A673 (cell line): ENCODE measurements at places on chromosomes 4 and X. TPM values are rescaled to one million over a fixed set of nuclear protein-coding genes. Genes with fewer than 3 reads are reported as not detected.
A peak's percentile ranks its signal among the peaks of the same experiment; 100 is the strongest.

- H3K27ac ChIP-seq: no peak overlapping the region
- H3K4me3 ChIP-seq: no peak overlapping the region
Observed at GRCh38 chr4:20299515-20299914, 47.8 kb downstream of the SLIT2 start.

DNA sequence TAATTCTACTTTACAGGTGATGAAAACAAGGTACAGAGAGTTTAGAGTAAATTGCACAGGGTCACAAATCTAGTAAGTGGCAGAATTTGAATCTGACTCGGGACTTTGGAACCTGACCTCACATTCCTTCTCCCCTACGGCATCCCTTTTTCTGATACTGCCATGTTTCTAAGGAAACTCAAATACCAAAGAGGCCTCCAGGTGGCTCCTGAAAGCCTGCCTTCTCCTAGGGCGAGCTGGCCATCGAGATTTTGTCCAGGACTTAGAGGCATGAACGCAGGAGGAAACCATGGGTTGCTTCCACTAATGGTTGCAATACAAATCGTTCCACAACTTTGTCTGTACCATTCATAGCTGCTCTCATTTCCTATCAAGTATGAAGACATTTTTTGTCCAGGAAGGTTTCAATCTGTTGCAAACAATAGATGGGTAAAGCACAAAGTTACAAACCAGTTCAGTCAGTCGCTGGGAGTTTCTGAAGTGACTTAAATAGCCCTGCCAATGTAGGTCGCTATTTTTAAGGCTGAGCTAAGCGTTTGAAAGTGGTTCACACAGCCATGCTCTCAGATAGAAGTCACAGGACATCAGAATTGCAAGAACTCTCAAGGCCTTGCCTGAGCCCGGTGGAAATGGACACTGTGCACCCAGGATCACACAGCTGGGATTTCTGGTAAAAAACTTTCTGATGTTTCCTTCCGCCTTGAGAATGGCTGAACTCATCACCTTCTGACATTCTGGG lies 296.6 kb upstream of the PRPS2 start:
- H3K4me3 ChIP-seq: no peak overlapping the region
- peaks cover 22% of the 10 kb centered on the region for H3K27me3 ChIP-seq
- no peak overlapping the region for H3K27ac ChIP-seq
- DNase-seq: no peak
- no peaks in the 10 kb centered on the region for H3K4me1 ChIP-seq

- no peaks in the 10 kb centered on the region for H3K4me1 ChIP-seq
- no peaks in the 10 kb centered on the region for H3K27me3 ChIP-seq
- H3K36me3 ChIP-seq: peaks cover 18% of the 10 kb centered on the region
- no peak for DNase-seq
Observed at GRCh38 chrX:74585766-74586165, 28.7 kb downstream of the RLIM start.

DNA sequence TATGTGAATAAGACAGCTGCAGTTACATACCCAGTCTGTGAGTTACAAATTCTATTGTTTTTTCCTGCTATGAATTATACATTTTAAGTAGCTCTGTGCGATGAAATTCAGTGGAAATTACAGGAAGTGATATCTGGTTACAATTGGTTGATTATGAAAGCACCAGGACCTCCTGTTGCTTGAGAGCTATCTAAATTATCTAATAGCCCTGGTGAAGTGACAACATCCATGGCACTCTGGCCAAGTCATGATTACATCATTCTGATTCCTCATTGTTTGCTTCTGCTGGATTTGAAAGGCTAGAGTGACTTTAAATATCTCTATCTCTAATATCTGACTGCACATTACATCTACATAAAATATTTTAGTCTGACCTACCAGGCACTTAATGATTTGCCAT lies 515.0 kb downstream of the CFAP47 start:
- no peak overlapping the region for H3K4me3 ChIP-seq
- no peaks in the 10 kb centered on the region for H3K27me3 ChIP-seq
- no peaks in the 10 kb centered on the region for H3K36me3 ChIP-seq
- H3K4me1 ChIP-seq: peaks cover 22% of the 10 kb centered on the region

DNA sequence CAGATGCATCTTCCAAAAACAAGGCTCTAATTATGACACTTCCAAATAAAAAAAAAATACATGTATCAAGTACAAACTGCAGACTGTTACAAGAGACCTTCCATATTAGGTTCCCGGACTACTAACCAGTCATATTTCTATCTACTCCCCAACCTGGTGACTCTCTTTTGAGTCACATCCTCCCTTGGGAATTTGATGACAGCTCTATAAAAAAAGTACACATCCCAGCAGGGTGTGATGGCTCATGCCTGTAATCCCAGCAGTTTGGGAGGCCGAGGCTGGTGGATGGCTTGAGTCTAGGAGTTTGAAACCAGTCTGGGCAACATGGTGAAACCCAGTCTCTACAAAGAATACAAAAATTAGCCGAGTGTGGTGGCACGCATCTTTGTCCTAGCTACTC lies 14.9 kb downstream of the RPGR start:
- H3K4me3 ChIP-seq: no peak overlapping the region
- DNase-seq: peak; percentile 84
- no peaks in the 10 kb centered on the region for H3K36me3 ChIP-seq
- H3K4me1 ChIP-seq: peaks cover 7% of the 10 kb centered on the region

GRCh38 chrX:41561045-41561444 lies 113.9 kb downstream of the NYX start:
- no peak overlapping the region for H3K4me3 ChIP-seq
- no peaks in the 10 kb centered on the region for H3K36me3 ChIP-seq
- DNase-seq: peak; percentile 38
- no peaks in the 10 kb centered on the region for H3K27me3 ChIP-seq
- H3K4me1 ChIP-seq: peaks cover 12% of the 10 kb centered on the region
- H3K27ac ChIP-seq: no peak overlapping the region

Gene PLS3
- 75.7 and 88.2 TPM in 2 replicates for total RNA-seq

- H3K4me1 ChIP-seq: no peaks in the 10 kb centered on the region
- DNase-seq: no peak
- no peaks in the 10 kb centered on the region for H3K36me3 ChIP-seq
- H3K4me3 ChIP-seq: no peak overlapping the region
Observed at GRCh38 chr4:151709587-151709986, 51.2 kb downstream of the GATB start.

Gene AWAT1
- not detected in 2 replicates for total RNA-seq

DNA sequence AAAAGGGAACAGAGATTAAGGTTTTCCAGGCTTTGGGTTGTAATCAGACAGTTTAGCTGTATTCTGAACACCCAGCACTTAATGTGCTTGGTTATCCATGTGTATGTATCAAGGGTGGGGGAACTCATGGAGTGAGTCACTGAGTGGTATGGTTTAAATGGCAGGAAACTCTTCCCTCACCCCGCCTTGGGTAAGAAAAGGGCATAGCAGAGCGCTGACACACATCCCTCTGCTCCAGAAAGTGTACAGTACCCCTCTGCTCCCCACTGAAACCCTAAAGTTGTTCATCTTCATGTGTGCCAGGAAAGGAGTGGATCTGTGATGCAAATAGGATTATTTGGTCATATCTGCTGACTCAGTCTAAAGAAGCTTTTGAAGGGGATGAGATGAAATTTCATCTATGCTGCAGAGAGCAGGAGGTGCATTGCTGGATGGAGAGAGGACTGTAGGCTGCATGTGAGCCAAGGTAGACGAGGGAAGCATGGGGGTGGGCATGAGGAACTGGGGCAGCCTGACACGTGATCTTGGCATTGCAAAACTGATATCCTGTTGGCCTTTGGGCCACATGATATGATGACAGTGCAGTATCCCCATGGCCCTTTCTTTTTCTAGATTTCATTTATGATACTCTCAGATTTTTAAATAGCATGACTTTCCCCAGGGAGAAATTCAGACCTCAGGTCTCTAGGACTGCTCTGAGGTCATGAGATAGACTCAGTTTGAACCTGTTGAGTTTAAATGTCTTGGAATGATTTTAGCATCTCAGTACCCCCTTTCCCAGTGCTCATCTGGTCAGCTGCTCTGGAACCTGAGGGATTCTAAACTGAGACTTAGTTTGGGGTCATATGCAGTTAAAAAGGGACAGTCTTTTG lies 84.8 kb downstream of the TMEM164 start:
- DNase-seq: peak; percentile 4
- H3K27ac ChIP-seq: no peak overlapping the region
- H3K36me3 ChIP-seq: no peaks in the 10 kb centered on the region

Gene LRAT
- 1.1 and 1.7 TPM in 2 replicates for total RNA-seq

Gene FRMD7
- not detected in 2 replicates for total RNA-seq

DNA sequence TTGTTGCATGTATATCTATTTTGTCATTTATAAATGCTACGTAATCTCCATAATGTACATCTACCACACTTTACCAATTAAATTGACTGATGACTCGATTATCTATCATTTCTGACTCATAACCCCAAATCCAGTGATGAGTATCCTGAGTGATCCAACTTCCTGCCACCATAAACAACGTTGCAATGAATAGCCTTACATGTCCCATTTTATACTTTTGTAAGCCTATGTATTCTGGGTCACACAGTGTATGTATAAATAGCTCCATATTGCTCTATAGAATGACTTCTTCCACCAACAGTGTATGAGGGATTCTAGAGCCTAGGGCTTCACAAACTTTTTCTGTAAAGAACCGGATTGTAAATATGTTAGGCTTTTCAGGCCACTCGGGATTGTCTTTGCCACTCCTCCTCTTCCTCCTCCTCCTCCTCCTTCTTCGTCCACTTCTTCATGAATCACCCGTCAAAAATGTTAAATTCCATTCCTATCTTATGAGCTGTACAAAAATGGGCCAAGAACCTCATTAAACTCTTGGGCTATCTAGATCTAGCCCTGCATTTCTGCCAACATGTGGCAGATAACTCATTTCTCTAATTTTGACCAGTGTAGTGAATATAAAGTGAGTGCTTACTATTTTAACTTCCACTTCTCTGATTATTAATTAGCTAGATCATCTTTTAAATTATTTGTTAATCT lies 672.2 kb upstream of the AMOT start:
- no peak overlapping the region for H3K4me3 ChIP-seq
- H3K4me1 ChIP-seq: no peaks in the 10 kb centered on the region
- peak; percentile 9 for DNase-seq
- no peaks in the 10 kb centered on the region for H3K36me3 ChIP-seq
- H3K27ac ChIP-seq: no peak overlapping the region
- H3K27me3 ChIP-seq: no peaks in the 10 kb centered on the region

- no peaks in the 10 kb centered on the region for H3K27me3 ChIP-seq
- no peak overlapping the region for H3K4me3 ChIP-seq
- no peak for DNase-seq
- no peaks in the 10 kb centered on the region for H3K4me1 ChIP-seq
Observed at GRCh38 chr4:156992943-156993342, 21.3 kb upstream of the PDGFC start.

- H3K27me3 ChIP-seq: no peaks in the 10 kb centered on the region
- H3K36me3 ChIP-seq: no peaks in the 10 kb centered on the region
- H3K27ac ChIP-seq: no peak overlapping the region
- peaks cover 25% of the 10 kb centered on the region for H3K4me1 ChIP-seq
- DNase-seq: no peak
Observed at GRCh38 chr4:76203541-76203940, 10.1 kb downstream of the SCARB2 start.

GRCh38 chr4:14302021-14302420 lies 674.5 kb upstream of the BOD1L1 start:
- no peak overlapping the region for H3K27ac ChIP-seq
- H3K4me1 ChIP-seq: no peaks in the 10 kb centered on the region
- DNase-seq: peak; percentile 18
- H3K27me3 ChIP-seq: no peaks in the 10 kb centered on the region
- H3K36me3 ChIP-seq: no peaks in the 10 kb centered on the region

Gene ERCC6L
- total RNA-seq: 16.1 and 17.0 TPM in 2 replicates

- H3K27me3 ChIP-seq: no peaks in the 10 kb centered on the region
- peaks cover 3% of the 10 kb centered on the region for H3K4me1 ChIP-seq
- DNase-seq: no peak
- no peak overlapping the region for H3K4me3 ChIP-seq
- H3K27ac ChIP-seq: no peak overlapping the region
Observed at GRCh38 chr4:84683064-84683850, 100.3 kb downstream of the CDS1 start.

Gene TGIF2LX
- total RNA-seq: not detected in 2 replicates
